ENCODE measurements at places on chromosomes 3 and 15. TPM values are rescaled to one million over a fixed set of nuclear protein-coding genes. Genes with fewer than 3 reads are reported as not detected.

The ZNF662 gene
- total RNA-seq, result 15.0 TPM

The ADGRG7 gene
- under 0.01 TPM for total RNA-seq

The GADL1 gene
- total RNA-seq, result 1.2 TPM

The SPINK8 gene
- total RNA-seq, result not detected

The MYL3 gene
- total RNA-seq, result 0.49 TPM

The ANKUB1 gene
- 0.25 TPM for total RNA-seq

Data from temporal lobe (tissue), 4 donors.